ENCODE measurements at places on chromosomes 13 and 19. TPM values are rescaled to one million over a fixed set of nuclear protein-coding genes. Genes with fewer than 3 reads are reported as not detected.

Gene LILRB1
- total RNA-seq, result not detected

Gene KISS1R
- 16.8 TPM for total RNA-seq

Gene SBSN
- total RNA-seq, result not detected

Gene ZSWIM4
- total RNA-seq, result 7.5 TPM

Gene LGALS7
- not detected for total RNA-seq

Gene GNA15
- total RNA-seq, result 134 TPM
